EL (cell line): ENCODE measurements at places on chromosomes 7 and 10.

DNA sequence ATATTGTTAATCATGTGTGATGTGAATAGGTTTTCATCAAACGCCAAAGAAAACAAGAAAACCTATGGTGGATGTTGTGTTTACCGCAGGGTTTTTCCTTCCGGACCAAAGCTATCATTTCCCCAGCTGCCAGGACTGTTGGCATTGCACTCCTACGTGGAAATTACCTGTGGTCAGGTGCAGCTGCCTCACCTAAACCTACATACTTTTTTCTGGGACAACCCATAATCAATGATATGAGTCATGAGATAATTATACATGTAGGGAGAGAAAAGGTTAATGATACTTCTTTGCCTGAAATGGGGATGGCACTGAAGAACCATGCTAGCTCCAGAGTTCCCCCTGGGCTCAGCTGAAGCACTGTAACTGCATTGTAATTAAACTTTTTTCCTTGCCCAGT is 223.6 kb upstream of the SEMA3E start:
- DNase-seq, result no peak

DNA sequence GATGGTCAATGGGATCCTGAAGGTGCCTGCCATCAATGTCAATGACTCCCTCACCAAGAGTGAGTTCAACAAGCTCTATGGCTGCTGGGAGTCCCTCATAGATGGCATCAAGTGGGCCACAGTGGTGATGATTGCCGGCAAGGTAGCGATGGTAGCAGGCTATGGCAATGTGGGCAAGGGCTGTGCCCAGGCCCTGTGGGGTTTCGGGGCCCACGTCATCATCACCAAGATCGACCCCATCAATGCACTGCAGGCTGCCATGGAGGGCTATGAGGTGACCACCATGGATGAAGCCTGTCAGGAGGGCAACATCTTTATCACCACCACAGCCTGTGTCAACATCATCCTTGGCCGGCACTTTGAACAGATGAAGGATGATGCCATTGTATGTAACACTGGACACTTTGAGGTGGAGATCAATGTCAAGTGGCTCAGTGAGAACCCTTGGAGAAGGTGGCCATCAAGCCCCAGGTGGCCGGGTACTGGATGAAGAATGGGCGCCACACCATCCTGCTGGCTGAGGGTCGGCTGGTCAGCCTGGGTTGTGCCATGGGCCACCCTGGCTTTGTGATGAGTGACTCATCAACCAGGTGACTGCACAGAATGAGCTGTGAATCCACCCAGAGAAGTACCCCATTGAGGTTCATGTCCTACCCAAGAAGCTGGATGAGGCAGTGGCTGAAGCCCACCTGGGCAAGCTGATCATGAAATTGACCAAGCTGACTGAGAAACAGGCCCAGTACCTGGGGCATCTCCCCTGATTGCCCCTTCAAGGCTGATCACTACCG is 63.0 kb upstream of the ANTXRL start:
- DNase-seq, result no peak

- no peak for DNase-seq
Observed at GRCh38 chr10:33260403-33261149, 73.9 kb downstream of the NRP1 start.

- no peak for DNase-seq
Observed at GRCh38 chr10:119377451-119377957, 165.0 kb downstream of the RGS10 start.

DNA sequence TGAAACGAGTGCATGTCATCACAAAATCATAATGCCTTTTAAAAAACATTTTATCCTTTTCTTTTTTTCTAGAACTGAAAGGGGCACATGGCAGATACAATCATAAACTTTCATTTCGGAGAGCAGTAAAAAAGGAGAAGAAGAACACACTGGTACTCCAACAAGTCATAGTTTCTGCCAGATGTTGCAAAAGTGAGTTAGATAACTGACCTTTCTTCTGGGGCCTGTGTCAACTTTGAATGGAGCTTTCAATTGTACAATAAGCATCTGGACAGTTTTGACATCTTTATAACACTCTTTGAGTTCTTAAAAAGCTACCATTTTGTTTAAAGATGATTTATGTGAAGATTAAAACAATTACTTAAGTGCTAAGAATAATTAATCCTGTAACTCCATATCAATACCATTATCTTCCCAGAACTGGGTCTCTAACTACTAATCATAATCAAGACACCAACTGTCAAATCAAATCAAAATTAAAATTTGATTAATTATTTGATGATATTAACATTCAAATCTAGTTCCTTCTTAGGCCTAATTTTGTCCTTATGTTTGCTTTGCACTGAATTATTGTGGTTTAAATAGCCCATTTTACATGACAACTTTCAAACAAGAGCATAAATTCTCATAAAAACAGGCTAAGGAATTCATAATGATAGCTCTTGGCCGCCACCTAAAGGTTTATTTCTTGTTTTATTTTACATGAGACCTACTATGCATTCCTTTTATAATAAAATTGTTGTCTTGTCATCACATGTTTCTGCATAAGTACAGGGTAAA is 19.5 kb upstream of the ITGB8 start:
- DNase-seq, result peak; percentile 48

DNA sequence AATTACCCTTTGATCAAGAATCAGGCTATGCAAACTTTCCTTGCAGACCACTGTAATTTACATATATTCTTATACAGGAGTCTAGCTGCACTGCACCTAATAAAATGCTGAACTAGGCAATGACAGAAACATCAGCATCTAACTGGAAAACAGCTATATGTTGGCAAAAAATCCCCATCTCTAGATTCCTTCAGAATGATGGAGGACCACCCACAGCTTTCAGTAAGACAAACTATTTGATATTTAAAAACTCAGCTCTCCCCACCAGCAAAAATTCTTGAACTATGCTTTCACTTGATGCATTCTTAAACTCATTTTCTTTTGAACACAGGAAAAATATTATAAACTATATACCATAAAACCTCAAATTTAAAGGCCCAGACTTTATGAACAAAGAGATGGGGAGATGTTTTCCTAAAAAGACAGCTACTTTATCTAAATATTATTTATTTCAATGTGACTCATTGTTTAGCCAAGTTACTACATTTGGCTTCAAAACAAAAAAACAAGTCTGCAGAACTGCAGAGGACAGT is 77.4 kb downstream of the SEMA3C start:
- DNase-seq, result no peak
